ENCODE measurements at places on chromosomes 16 and 17. TPM values are rescaled to one million over a fixed set of nuclear protein-coding genes. Genes with fewer than 3 reads are reported as not detected.

The RAMP2 gene
- total RNA-seq: 32.3 TPM

GRCh38 chr16:66416939-66417700 lies 10.0 kb upstream of the BEAN1 start:
- no peak overlapping the region for H3K4me3 ChIP-seq
- no peaks in the 10 kb centered on the region for H3K4me1 ChIP-seq
- no peak overlapping the region for H3K27ac ChIP-seq
- DNase-seq: no peak

DNA sequence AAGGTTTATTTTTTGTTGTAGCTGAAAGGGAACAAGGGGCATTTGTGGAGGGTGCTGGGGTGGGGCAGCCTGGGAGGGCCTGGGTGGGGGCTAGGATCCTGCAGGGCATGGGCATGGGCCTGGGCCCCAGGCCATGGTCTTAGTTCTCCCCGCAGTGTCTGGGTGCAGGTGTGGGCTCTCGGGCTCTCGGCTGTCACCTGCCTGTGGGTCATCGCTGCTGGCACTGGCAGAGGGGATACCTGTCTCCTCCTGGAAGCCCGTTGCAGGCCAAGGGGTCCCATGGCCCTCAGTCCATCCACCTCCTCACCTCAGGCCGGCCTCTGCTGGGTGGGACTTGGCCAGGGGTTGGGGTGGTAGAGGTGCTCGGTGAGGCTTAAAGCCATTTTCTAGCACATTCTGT lies 30.3 kb downstream of the TSC2 start:
- no peak overlapping the region for H3K4me3 ChIP-seq

DNA sequence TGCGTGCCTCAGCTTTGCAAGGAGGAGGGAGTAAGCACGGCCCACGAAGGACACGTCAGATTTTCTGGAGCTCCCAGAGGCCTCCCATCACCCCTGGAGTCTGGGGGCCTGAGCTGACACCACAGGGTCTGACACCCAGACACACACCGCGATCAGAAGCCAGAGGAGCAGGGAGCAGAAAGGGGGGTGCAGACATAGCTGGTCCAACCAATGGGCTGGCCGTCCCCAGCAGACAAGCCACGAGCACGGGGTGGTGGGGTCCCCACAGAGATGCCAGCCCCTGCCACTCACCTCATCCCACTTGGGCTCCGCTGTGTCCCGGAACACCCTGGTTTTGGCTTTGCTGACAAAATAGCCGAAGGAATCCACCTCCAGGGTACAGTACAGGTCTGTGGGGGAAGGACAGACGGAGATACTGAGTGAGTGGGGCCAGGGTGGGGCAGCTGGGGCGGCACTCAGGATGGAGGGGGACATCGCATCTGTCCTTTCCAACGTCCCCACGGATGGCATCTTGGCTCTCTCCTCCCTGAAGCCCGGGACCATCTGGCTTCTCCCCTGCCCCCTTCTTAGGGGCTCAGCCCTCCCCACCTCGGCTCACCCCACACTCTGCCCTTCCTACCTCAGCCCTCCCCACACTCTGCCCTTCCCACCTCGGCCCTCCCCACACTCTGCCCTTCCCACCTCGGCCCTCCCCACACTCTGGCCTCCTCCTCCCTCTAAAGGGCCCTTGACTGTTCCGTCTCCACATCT lies 53.5 kb downstream of the TIMM22 start:
- no peak for DNase-seq
- peaks cover 25% of the 10 kb centered on the region for H3K36me3 ChIP-seq

DNA sequence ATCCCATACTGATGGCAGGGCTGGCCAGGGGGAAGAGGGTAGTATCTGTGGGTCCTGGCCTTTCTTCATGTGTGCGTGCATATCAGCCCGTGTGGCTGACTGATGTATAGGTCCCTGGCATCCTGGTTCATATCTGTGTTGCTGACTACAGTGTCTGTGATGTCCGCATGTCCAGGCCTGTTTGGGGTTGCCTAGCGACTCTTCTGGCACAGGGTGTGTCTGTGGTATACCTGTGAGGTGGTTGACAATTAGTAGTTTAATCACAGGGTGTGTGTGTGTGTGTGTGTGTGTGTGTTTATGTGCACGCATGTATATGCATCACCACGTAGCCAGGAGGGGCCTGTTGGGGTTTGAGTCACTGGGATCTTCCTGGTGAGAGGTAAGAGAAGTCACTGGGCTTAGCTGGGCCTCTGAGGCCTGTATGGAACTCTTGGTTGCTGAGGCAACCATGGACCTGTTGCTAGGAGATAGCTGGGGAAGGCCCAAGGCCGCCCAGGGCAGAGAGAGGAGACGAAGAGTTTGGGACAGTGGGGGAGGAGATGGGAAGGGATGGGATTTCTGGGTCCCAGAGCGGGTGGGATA lies 603 bp upstream of the TMEM95 start:
- peaks cover 36% of the 10 kb centered on the region for H3K4me1 ChIP-seq
- DNase-seq: no peak
- H3K27ac ChIP-seq: no peak overlapping the region
- no peaks in the 10 kb centered on the region for H3K36me3 ChIP-seq

DNA sequence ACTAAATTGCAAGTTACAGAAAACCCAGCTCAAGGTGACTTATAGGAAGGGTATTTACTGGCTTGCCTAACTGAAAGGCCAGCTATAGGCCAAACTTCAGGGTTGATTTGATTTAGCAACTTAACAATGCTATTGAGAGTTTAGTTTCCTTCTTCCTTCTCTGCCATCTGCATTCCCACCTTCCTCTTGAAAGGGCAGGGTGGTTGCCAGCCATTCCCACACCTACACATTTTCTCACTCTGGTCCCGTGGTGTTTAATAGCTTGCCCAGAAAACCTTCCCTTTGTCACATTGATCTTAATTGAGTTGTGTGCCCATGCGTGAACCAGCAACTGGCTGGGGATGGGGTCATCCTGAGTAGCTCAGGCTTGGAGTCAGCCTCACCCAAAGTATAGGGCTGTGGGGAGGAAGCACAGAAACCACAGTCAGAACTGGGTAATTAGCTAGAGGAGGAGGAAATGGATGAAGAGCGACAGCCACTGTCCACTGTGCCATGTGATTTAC lies 194.7 kb downstream of the SPECC1 start:
- no peak overlapping the region for H3K4me3 ChIP-seq
- peaks cover 23% of the 10 kb centered on the region for H3K4me1 ChIP-seq
- H3K27ac ChIP-seq: no peak overlapping the region
- no peak for DNase-seq

DNA sequence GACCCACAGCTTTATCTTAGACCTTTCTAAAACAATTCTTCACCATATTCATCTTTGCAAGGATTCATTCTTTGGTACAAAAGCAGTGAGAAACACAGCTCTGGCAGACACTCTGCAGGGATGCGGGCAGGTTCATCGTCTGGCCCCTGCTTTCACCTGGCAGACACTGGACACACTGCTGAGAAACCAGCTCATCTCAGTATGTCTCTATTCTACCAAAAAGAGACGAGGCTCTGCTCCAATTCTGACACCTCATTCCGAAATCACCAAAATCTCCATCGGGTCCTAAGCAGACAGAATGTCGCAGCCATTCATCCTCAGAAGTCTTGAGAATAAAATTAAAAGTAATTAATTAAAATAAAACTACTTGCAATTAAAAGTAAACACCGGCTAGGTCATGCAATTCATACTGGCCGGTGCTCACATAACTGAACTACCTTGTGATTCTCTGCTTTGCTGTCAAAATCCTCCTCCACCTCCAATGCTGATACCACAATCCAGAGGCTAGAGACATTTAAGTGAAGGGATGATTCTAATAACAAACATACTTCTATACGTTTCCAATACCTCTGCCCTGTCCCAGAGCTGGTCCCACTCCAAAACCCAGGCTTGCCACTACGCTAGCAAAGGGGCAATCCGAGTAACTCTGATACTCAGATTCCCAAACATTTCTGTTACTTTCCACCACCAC lies 1.3 kb downstream of the RNF157 start:
- DNase-seq: no peak
- H3K27me3 ChIP-seq: no peaks in the 10 kb centered on the region
- no peak overlapping the region for H3K27ac ChIP-seq
- no peaks in the 10 kb centered on the region for H3K36me3 ChIP-seq

The EVI2B gene
- 14.4 TPM for total RNA-seq
